ENCODE measurements at places on chromosomes 12 and 14. TPM values are rescaled to one million over a fixed set of nuclear protein-coding genes. Genes with fewer than 3 reads are reported as not detected.

DNA sequence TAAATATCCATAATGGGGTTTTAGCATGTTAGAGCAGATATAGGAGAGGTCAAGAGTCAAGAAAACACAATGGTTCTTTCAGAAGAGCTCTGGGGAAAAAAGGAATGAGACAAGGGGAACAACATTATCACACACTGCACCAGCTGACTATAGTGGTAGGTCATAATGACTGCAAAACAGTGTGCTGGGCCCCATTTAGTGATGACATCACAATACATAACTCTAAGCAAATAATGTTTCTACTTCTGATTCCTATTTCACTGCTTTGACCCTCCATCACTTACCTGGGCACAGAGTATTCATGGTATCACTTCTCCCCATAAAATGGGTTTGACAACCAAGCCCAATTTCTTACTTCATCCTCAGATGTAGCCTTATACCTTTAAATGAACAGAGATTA is 62.1 kb downstream of the GARIN6 start:
- no peak for DNase-seq

- DNase-seq = no peak
Measured at GRCh38 chr12:28507867-28508266, 317.6 kb downstream of the CCDC91 start.

DNA sequence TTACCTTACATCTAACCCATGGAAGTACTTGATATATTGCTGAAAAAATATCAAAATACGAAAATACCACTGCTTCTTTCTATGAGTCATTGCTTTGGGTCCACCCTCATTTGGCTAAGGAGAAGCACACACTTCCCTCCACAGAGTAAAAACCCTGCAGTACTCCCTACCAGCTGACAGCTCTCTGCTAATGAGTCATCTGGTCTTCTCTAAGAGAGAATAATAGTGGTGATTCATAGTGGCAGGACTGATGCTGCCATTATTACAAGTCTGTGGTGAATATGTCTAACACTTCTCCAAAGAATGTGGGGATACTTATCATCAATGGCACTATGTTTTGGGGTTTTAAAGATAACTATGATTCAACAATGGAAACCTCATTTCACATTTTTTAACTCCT is 90.7 kb downstream of the PPFIA2 start:
- DNase-seq = no peak

Gene TPPP2
- total RNA-seq = 0.81 TPM

Gene TSHR
- not detected for total RNA-seq

DNA sequence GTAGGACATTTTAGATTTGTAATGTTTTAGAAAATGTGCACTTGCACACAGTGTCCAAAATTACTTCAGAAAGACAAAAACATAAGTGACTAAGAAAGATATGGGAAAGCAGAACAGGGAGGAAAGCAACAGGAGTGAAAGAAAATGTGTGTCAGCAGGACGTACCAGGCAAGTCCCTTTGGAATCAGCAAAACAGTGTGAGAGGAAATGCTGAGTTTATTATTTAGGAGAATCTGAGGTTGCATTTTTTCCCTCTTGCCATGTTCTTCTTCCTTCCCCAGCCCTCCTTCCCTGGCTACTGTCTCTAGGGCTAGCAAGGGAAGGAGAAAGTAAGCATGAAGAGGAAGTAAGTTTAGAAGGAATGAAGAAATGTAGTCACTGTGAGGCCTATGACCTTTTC is 67.7 kb upstream of the CD163 start:
- DNase-seq = no peak

- no peak for DNase-seq
Measured at GRCh38 chr14:79064214-79064613, 894.0 kb downstream of the NRXN3 start.

- peak; percentile 75 for DNase-seq
Measured at GRCh38 chr14:95483309-95484165, 32.9 kb downstream of the SYNE3 start.

Gene DBX2
- not detected for total RNA-seq

DNA sequence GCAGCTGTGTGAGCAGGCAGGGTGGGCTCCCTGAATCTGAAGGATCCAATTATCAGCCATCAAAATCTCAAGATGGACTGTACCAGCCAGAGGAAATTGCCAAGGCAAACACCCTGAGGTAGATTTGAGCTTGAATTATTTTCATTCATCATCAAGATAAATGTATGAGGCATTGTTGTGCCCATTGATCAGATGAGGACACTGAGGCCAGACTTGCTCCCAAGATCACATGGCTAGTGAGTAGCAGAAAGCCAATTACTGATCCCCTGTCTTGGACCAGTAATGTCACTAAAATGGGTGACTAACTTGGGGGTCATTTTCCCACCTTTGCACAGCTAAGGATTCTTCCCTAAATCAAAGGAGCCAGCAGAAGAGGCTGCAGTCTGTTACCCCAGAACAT is 20.9 kb upstream of the CMKLR1 start:
- DNase-seq = no peak

GRCh38 chr12:59737725-59738463 is 142.1 kb downstream of the SLC16A7 start:
- DNase-seq = no peak

Gene TAS2R9
- total RNA-seq = not detected

DNA sequence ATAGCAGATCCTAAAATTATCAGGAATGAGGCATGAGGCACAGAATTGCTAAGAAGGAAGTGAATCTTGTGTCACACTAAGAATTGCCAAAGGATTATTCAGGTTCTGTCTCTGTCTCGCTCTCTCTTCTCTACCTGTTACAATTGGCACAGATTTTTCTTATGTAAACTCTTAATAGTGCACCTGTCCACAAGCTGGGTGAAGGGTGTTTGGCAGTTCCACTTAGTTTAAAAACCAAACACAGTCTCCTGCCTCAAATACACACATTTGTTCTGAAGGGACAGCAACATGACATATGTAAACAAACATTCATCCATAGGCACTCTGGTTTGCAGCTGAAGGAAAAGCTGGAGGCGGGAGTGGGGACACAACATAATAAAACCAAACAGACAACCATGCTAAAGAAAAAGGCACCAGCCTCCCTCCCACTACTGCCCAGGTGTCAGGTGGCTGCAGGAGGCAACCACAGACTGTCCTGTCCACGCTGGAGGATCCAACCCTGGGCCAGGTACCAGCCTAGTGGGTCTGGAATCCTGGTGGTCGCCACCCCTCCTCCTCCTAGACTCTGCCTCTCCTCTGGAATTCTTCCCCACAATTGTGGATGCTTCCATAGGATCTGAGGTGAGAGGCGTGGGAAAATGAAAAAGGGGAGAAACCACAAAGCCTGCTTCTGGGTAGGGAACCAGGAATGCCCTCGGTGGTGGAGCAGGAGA is 81.2 kb downstream of the TMEM260 start:
- no peak for DNase-seq

Gene KRT5
- not detected for total RNA-seq

Gene OSGEP
- total RNA-seq = 35.4 TPM

DNA sequence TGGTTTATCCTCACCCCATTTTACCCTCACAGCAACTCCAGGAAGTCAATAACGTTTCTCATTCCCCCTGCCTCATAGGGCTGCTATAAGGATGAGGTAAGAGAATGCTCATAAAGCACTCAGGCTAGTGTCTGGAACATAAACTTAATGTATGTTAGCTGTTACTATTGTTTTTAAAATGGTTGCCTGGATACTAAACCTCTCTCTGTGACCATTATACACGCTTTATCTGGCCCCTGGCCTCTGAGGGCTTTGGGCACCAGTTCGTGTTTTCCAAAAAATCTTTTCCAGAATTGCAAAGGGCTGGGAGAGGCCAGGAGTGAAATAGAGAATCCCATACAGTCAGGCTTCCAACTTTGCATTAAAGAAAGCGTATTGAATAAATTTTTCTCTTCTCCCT is 113.9 kb downstream of the KTN1 start:
- no peak for DNase-seq

- DNase-seq = no peak
Measured at GRCh38 chr14:60238955-60239354, 10.1 kb upstream of the PPM1A start.

- no peak for DNase-seq
Measured at GRCh38 chr12:42394429-42394828, 68.5 kb downstream of the PPHLN1 start.

Gene GON7
- 12.3 TPM for total RNA-seq

Gene KLHL42
- 37.2 TPM for total RNA-seq

Gene RAN
- 318 TPM for total RNA-seq

- no peak for DNase-seq
Measured at GRCh38 chr12:43309959-43310358, 242.0 kb downstream of the ADAMTS20 start.

All from mucosa of gallbladder (tissue), 1 donor.